Activated naive CD4-positive, alpha-beta T cell treated with Interleukin-2 at 50 U/mL for 16 hours (primary cell): ENCODE measurements at places on chromosomes 13 and 19.

DNA sequence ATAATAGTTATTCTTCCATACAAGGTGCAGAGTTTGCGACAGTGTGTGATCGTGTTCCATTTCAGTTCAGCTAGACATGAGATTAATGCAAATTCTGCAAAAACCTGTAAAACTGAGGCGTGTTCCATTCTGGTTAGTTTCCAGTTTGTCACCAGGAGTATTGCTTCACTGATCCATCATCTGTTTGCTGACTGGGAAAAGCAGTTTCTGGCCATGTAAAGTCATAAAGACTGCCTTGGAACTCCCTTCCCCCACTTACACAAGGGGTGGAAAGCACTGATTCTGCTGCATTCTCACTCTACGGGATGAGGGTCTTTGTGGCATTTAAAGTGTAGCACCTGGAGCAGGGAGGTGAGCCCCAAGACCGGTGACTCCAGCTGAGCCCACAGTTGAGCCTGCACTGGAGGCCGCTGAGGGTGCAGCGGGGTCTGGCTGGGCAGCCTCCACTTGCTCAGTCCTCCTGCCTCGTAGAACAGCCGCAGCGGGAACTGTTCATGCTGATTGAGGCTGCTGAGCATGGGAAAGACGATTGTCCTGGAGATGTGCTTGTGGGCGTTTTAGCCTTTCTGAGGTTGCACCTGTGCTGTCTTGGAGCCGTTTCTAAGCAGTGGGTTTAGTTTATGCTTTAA, 2.0 kb downstream of the ZNF57 start:
- DNase-seq = no peak

DNA sequence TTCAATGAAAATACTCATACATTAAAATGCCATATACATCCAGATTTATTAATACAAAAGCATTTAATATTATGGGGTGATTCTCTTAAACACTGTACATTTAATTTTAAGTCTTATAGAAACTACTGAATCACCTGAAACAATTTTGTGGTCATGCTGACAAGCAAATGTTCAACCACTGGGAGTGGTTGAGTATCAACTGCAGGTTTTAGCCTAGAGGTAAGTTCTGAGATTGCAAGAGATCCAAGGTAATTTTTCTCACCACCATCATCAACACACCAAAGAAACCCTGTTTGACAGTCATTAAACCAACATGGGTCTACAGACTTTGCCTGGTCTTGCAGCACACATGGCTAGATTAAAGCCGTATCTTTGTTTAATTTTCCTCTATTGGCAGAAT, 196.3 kb downstream of the LHFPL6 start:
- DNase-seq = no peak

GRCh38 chr19:13229246-13229645, 79.0 kb downstream of the IER2 start:
- DNase-seq = no peak

DNA sequence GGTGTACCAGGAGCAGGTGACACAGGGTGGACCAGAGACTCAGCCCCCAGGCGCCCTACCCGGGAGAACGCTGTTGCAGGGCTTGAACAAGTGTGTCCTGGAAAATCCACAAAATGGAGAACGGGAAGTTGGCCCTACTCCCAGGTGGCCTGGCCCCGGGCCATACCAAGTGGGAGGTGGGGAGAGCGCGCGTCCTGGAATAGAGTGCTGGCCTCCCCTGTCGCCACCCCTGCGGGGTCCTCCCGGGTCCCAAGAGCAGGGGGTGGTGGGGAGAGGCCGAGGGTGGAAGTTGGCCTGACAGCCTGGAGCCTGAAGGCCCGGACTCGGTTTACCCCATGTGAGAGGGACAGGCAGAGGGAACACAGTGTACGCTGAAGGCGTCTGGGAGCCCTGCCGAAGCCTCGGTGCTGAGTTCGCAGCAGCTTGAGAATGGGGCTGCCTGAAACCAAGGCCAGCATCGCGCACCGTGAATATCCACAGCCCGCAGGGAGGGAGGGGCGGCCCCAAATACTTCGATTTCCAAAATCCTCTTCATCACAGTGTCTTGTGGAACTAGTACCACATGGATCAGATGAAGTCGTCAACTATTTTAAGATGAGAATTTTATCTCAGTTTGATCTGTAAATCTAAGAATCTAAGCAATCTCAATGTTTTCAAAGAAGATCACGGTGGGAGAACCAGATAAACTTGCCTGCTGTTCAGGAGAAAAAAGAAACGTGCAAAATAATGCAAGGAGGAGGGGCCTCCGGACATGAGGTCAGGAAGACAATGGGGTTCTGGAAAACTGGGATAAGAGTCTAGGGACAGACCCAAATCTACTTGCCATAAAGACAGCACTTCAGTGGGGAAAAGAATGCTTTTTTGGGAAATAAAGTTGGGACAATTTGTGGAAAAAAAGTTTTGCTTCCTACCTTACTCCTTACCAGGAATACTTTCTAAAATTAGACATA, 10.4 kb upstream of the KLF16 start:
- no peak for DNase-seq

DNA sequence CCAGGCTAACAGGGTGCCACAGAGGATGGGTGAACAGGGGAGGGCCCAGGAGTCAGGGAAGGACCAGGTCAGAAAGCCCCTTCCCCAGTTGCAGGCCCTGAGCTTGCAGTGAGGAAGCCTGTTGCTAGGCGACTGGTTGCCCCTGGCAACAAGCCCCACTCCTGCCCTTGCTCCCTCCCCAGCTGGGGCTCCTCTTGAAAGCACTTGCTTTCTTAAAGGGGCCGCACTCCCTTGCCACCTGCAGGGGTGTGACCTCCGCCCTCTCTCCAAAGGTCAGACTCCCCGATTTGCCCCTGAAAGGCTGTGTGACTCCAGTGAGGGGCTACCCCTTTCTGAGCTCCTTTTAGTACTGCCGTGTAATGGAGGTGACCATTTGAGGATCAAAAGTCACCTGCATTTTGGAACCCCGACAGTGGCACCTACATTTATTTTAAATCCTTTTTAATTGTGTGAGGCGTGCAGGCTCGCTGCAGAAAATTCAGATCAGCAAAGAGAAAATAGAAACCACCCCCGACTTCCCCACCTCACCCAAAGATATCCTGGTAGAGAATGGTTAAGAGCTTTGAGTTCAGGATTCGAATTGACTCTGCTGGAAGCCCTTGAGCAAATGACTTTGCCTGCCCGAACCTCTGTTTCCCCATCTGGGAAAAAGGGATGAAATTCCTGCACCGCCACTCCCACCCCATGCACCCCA, 4.8 kb downstream of the FCHO1 start:
- peak; percentile 26 for DNase-seq

DNA sequence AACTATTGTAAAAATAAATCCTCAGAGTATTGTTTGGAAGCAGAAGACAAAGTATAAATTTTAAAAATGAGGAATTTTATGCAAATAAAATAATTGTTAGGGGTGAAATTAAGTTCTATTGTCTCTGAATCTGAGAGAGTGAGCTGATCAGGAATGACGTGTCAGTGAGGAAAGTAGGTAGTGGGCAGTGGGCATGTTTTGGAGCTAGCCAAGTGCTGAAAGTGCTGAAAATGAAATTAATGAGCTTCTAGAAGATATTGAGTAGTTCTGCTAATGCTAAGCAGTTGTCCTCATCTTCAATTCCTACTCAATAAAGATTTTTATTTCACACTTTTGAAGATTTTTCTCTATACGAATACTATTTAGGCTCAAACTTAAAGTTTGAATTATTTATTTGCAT, 1167.8 kb upstream of the PCDH20 start:
- no peak for DNase-seq
